ENCODE measurements at places on chromosomes 7 and 10.

GRCh38 chr10:49474901-49475300, 64.0 kb downstream of the ERCC6 start:
- DNase-seq: no peak

DNA sequence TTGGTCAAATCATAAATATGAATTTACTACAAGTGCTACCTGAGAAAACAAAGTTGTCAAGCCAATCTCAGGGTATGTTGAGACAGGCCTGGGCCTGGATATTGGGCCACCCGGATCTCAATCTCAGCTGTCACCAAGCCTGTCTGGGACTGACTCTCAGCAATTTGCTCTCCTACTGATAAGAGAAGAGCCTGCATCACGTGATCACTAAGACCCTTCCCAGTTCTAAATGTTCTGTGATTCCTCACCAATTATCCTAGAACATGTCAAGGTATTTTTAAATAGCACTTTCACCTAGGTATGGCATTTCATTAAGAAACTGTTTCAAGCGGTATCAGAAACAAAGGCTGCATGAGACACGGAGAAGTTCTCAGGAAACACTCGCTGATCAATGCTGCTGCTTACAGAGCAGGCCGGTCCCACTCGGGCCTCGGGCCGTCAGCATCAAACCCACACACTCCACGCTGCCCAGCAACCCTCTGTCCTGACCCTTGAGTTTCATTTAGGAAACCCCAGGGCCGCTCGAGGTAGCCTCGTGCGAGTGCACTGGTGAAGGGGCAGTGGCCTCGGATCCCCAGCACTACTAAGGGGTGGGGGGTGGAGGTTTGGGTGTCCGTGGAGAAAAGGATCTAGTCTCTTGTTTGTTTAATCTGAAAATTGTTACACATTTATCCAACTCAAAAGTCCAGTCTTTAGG, 4.1 kb downstream of the KLF6 start:
- DNase-seq: no peak

- no peak for DNase-seq
Observed at GRCh38 chr7:55209366-55209765, 155.8 kb upstream of the LANCL2 start.

DNA sequence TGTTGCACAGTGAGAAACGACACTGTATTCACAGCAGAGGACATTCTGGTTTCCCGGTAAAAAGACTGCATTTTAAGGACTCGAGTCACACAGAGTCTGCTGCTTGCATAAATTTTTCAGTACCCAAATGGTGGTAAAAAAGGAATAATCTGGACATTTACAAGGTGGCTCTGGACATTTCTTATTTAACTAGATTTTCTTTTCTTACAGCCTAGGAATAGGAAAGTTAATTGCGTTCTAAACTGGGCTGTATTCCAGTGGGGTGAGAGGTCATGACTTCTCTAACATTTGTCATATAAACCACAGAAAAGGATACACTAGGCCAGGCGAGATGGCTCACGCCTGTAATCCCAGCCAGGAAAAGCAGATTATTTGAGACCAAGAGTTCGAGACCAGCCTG, 237.5 kb upstream of the KLF6 start:
- no peak for DNase-seq

Data from T-helper 17 cell (primary cell).